SHP77 treated with DMSO at 0.1 percent for 48 hours (cell line): ENCODE measurements at places on chromosomes 1 and 21.
A peak's percentile ranks its signal among the peaks of the same experiment; 100 is the strongest.

- DNase-seq = no peak
Measured at GRCh38 chr1:63688302-63688890, 85.4 kb upstream of the ROR1 start.

DNA sequence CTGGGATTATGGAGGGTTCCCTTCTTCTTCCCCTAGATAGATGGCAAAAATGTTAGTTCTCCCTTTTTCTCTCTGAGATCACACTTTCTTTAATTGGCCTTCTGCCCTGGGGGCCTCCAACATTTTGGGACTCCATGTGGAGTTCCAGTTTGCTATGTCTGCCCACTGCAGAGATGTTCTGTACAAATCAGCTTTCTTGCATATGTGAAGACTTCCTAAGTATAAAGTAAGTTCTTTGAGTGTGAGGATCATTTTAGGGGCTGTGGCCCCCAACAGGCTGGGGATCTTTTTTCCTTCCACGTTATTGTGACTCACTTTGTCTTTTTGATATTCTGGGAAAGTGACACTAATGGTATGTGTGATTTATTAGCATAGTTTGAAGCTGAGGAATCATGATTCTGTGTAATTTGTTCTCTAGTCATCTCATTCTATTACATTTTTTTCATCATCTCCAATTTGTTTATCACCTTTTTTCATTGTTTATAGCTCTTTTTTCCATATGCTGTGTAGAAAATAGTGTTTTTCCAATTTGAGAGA is 48.2 kb downstream of the HHAT start:
- DNase-seq = no peak

- no peak for DNase-seq
Measured at GRCh38 chr1:83958704-83959103, 40.2 kb downstream of the TTLL7 start.

DNA sequence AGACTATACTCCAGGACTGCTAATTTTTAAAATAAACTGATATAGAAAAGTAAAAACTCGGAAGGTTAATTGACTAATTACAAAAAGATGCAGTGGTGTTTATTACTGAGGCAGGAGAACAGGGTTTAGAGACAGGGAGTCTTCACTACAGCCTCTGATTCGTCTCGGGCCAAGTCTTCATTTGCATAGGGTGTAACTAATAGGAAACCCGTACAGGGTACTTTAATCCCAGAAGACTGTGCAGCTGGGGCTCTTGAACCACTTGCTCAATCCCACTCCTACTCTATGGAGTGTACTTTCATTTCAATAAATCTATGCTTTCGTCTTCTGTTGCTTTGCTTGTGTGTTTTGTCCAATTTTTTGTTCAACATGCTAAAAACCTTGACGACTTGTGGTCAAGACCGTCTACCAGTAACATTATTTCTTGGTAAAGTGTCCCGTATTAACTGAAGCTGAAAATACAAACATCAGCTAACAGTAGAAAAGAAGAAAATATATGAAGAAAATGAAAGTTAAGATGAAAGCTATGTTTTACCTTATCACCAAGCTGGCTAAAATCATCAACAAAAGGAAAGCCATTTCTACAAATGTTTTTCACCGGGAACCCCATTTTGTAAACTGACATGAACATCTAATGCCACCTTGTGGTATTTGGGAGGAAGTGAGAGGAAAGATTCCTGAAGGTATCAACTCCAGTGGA is 8.0 kb downstream of the SDHB start:
- DNase-seq = peak; percentile 11

DNA sequence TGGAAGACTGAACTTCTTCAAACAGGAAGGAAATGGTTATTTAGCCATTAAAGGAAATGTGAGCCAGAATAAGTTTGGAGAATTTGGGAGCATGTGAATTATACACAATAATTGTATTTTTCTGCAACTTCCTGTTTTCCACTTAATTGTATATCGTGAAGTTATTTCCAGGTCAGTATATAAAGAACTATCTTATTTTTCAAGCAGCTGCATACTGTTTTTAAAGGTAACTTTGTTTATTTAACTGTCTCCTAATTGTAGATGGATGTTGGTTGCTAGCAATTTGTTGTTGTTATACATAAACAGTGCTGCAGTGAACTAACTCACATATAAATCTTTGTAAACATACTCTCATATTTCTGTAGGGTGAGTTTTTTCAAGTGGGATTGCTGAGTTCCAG is 180.3 kb downstream of the HLX start:
- no peak for DNase-seq

GRCh38 chr1:43711524-43712386 is 4.4 kb downstream of the ST3GAL3 start:
- no peak for DNase-seq

DNA sequence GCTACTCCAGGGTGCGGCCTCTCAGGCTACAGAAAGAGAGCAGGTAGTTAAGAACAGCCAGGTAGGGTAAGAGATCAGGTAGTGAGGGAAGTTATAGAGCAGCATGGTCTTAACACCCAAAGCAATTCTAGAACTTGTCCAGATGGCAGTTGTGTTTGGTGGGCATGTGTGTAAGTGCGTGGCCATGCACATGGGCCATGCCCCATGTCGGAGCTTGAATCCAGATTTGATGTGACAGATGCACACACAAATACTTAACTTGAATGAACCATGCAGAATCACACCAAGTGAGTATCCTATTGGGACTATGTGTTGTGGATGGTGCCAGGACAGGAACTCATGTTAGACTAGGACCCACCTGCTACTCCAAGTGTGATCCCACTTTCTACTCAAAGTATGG is 145.7 kb upstream of the HMGB4 start:
- no peak for DNase-seq

GRCh38 chr1:212045981-212046380 is 10.4 kb downstream of the DTL start:
- DNase-seq = no peak

GRCh38 chr1:46020010-46020409 is 112.4 kb downstream of the PIK3R3 start:
- DNase-seq = no peak
